ENCODE measurements at places on chromosomes 12 and 14. TPM values are rescaled to one million over a fixed set of nuclear protein-coding genes. Genes with fewer than 3 reads are reported as not detected.

GRCh38 chr12:105072888-105073488 is 11.3 kb downstream of the ALDH1L2 start:
- no peak for DNase-seq

DNA sequence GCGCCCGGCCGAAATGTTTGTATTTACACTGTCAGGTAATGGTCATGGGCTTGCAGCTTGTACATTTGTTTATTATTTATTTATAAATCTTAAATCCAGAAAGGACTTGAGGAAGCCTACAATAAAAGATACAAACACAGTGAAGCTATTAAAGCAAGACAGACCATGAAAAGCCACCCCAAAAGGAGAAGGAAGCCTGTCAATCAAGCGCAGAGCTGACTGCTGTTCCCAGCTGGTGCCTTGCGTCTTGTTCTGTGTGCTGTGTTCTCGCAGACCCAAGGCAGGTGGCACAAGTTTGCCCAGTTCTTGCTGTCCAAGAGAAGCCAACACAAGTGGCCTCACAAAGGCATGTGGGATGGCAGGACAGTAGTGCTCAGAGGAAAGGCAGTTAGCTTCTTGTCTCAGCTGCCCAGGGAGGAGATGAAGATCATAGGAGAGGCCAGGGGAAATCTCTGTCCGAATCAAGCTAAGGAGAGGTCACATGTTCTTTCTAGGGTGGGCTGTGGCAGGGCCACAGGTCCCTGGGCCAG is 73.2 kb downstream of the SLC25A47 start:
- DNase-seq = no peak

DNA sequence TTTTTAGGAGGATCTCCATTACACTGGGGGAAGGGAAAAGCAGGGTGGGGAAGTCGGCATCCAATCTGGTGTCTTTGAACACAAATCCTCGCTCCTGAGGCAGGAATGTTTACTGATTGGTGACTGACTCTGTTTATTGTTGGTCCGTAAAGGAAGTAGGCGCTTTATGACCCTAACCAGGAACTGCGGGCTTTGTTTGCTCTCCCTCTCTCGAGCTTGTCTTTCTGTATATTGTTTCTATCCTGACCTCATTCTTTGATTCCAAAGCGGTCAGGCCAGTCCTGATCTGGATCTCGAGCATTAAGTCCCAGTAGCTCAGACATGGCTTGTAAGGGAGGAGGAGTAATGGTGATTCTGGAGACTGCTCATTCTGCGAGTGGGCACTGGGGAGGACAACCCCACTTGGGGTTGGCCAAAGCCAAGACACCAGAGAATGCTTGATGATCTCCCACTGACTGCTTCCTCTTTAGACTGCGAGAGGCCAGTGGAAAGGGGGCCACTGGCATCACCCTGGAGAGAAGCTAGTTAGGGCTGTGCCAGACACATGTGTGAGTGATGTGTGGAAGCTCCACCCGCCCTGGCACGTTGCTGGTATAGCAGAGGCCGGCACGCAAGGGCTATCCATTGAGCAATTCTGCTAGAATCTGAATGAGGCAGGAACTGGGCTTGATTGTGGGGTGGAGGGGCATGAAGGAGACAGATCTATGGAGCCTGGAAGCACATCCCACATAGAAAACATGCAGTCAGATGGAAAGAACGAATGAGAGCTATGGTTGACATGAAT is 194.6 kb downstream of the PAX9 start:
- no peak for DNase-seq

DNA sequence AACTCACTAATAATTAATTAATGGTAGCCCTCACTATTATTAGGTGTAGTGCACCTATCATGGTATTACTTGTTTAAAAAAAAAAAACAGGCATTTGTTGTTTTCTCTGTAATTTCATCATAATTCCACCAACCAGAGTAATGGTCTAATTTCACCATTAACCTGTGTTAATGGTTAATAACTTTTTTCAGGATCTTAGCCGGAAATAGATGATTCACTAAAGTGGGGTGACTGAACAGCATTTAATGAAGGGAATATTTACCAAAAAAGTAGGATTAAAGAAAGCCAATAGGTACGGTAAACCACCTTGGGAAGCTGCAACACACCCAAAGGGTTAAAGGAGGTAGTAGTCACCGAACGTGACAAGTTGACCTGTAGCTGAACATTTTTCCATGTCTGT is 13.0 kb downstream of the ETFBKMT start:
- DNase-seq = no peak

DNA sequence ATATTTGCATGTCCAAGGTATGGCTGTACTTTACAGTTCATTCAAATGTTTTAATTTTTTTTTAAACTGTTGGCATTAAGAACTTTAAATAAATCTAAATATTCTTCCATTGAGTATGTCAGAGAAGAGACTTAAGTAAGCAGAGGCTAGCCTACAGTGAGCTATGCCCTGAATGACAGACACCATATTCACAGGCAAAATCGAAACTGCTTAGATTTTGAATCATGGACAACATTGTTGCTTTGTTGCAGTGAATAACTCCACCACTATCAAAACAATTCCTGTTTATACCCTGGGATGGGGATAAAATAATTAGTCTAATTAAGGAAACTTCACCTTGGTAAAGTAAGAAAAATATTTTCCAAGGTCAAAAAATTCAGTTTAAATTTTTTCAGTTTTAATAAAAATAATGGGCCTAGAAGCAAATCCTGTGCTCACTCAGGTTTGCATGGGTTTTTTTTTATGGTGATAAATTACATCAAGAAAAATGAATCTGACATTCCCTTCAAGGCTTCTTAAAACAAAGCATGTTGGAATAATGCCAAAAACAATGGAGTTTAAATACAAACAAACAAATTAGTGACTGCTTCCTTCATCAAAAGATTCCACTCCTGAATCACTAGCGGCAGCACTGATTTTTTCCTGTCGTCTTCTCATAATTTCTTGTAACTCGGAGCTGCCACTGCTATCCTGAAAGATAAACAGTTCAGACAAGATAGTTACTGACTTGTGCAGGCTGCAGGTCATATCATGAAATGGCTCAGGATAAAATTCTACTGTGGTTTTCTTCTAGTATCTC is 168.2 kb downstream of the EPS8 start:
- DNase-seq = no peak

Gene GCN1
- 46.4 TPM for total RNA-seq

GRCh38 chr14:88821378-88821777 is 3.1 kb upstream of the TTC8 start:
- no peak for DNase-seq

DNA sequence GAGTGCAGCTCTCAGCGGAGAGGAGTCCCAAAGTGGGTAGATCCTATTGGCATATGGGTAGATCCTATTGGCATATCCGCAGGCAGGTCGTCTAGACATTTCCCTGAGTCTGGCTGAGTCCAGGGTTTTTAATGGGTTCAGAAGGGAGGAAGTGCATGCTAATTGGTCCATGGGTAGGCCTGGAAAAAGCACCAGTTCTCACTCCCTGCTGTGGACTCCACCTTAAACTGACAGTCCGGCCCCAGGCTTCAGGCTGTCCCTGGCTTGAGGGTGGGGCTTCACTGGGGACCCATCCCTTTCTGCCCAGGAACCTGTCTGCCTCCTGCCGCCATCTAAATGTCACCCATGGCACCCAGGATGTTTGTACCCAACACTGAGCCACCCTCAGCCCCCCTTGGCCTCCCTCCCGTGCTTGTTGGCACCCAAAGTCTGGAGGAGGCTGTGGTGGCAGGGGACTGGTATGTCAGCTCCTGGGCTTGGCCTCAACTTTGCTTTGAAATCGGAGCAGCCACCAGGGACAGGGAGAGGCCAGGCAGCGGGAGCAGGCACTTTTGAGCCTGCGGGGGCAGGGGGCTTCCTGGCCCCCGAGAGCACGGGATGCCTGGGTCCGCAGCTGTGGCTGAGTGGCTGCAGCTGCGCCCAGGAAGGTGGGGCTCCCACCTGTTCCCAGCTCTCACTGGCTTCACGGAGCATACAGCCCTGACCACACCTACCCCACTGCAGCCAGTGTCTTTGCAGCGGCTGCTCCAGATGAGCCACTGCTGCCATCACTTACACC is 29.6 kb upstream of the YAF2 start:
- no peak for DNase-seq

Gene DAD1
- total RNA-seq = 529 TPM

DNA sequence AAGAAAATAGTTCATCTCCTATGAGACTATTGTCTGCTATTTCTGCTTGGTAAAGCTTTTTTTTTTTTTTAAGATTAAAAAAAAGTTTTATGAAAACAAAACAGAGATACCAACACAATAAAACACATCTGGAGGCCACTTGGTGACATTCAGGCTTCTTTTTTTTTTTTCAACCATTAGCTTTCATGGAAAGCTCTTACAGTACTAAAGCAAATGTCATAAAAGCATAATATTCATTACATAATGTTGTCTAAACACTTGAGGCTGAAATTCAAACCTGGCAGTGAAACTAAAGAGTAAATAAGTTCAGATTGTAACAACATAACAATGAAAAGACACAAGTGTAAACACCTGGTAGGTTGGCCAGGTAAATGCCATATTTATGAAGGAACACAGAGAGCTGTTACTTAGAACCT is 14.7 kb downstream of the PRICKLE1 start:
- no peak for DNase-seq

GRCh38 chr14:102957222-102957621 is 34.8 kb downstream of the AMN start:
- DNase-seq = no peak

GRCh38 chr14:51881636-51882035 is 21.2 kb downstream of the GNG2 start:
- no peak for DNase-seq

DNA sequence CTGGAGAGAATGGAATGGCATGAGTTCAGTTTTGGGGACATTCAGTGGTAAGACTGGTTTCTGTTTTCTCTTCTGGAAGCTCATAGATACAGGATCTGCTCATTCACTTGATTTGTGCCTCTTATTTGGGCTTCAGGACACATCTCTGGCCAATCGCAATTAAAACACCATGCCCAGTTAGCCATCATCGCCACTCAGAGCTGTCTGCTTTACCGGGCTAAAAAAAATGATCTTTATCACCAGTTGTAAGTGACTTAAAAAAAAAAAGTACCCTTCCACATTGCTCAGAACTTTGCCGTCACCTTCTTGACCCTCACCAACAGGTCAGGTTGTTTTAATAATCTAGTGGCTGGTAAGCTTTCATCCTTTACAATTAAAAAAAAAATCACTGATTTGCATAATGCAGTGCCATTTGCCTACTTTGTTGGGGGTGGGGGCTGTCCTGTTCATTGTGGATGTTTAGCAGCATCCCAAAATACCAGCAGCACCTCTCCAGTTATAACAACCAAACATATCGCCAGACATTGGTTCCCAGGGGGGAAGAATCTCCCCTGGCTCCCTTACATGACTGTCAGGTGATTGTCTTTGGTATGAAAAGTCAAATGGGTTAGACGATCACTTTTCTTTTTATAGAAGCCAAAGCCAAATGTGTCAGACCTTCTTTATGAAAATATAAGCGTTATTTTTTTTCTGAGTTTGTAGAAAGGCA is 150.1 kb downstream of the PRKCH start:
- no peak for DNase-seq

- DNase-seq = no peak
These were observed 3.1 kb upstream of the STRN3 start for GRCh38 chr14:31029016-31029970.

DNA sequence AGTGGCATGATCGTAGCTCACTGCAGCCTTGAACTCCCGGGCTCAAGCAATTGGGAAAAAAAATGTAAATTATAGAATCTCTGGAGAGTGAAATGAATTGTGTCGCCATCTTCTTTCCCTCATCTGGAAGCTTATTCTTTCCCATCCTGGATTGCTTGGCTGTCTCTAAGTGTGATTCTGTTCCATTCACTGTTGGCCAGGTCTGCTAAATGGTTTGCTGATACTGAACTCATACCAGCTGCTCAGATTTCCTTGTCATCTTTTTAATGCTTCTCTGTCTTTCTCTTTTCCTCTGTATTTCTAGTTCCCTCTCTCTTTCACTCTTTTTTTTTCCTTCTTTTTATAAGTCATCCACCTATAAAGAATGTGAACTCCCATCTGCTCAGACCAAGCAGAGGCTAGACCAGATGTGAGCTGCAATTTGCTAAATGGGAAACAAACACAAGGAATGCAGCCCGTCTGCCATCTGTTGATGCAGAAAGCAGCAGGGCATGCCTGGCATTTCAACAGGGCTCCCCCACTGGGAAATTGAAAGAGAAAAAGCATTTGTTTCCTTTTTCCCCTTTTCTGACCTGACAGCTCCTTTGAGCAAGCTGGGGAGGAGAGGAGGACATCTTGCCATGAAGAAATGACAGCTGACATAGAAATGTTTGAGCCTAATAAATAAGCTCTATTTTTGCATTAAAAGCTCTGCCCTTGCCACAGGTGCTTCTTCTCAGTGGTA is 1823.6 kb upstream of the FLRT2 start:
- no peak for DNase-seq

Gene GNB3
- total RNA-seq = not detected

Gene TSPAN9
- 14.2 TPM for total RNA-seq

DNA sequence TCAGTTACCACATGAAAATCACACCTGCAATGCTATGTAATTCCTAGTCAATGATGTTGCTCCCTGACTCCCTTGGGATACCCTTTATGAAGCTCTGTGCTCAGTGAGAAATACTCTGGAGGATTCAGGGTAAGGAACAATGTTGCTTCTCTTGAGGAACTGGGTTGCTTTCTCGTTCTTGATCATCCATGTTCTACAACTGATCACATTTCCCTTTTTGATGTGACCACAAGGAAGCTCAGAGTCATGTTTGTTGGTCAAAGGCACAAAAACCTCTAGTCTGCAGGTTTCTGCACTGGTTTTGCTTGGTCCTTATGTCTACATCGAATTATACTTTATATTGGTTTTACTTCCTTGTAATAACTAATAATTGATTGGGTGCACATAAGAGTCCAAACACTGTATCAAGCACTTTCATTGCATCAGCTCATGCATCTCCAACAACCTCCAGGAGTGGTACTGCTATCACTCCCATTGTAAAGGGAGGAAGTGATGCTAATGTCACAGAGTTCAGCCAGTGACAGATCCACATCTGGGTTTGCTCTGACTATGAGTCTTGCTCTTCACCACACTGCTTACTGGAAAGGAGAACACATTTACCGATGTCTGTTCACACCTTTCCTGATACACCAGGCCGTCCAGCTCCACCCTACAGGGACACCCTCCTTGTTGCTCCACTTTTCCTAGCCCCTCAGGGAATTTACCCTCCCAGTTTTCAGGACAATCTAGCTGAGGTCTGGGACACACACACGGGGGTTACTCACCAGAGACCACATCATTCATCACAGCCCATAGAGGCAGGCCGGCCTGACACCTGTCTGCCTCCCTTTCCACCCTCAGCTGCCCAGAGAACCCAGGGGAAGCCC is 41.0 kb downstream of the CMKLR1 start:
- no peak for DNase-seq

GRCh38 chr14:38248321-38249028 is 7.4 kb downstream of the CLEC14A start:
- peak; percentile 3 for DNase-seq

Gene DLK1
- 8.2 TPM for total RNA-seq

Gene CPNE6
- not detected for total RNA-seq

- no peak for DNase-seq
These were observed 20.5 kb downstream of the OR10G2 start for GRCh38 chr14:21614240-21614639.

- peak; percentile 4 for DNase-seq
These were observed 34.9 kb downstream of the CCDC177 start for GRCh38 chr14:69539631-69540410.

Gene OAS1
- total RNA-seq = 3.6 TPM

Gene ASCL4
- not detected for total RNA-seq
